CD4-positive, alpha-beta T cell treated with Interleukin-15 for 1 hour (primary cell): ENCODE measurements at places on chromosomes 3 and 15.
A peak's percentile ranks its signal among the peaks of the same experiment; 100 is the strongest.

DNA sequence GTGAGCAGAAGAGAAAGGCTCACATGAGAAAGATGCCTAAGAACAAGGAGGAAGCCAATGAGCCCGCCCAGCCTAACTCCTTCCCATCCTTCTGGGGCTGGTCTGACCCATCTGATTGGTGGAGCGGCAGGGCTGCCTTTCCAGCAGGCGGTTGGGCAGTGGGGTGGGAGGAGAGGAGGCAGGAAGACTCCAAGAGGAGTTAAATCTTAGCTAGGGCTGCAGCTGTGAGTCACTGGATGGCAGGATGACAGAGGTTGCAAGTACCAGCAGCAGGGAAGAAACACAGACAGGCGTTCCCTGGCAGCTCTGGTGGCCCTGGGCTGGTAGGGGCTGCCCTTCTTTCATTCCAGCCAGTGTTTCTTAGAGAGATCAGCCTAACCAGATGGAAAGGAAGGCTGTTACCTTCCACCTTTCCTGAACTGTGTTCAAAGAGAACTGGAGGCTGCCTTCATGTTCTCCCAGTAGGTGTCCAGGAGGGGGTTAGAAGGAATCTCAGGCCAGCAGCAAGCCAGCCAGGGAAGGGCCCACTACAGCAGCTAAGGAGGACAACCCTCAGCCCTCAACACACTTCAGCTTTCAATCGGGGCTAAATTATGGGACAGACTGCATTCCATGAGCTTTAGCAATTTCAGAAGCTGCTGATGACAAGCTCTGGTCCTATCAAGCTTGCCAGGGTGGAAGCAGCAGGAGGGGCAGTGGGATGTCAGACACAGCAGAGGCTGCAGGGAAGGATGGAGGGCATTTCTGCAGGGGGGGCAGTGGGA, 50.3 kb downstream of the CHSY1 start:
- DNase-seq: peak; percentile 75

DNA sequence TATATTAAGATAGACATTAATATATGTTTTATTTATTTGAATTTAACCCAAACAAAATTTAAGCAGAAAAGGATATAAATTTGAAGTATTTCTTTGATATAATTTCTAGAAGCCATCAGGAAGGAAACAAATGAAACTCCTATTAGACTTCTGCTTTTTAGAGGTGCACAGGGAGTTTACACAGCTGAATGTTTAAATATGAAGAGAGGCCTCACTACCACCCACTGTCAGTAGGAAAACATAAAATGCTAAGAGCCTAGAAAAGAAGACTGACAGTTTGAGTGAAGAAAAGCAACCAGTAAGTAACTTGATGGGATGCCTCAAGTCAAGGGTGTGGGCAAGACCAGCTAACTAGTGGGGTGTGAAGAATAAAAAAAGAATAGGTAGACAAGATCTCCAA, 19.7 kb downstream of the PLSCR2 start:
- no peak for DNase-seq

- no peak for DNase-seq
Measured at GRCh38 chr3:42720126-42720525, 17.5 kb upstream of the HHATL start.

DNA sequence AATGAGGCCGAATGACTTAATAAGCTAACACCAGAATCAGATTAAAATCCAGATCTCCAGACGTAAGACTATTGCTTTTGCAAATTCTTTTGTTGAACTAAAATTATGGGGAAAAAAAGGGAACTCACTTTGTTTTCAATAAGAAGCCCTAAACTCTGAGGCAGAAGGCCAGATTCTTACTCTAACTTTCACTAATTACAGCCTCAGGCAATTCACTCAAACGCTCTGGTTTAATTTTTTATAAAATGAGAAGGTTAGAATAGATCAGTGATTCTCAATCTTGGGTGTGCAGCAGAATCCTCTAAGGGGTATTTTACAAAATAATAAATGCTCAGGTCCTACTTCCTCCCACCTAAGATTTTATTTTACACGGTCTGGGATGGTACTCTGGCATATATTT, 38.1 kb downstream of the C3orf70 start:
- DNase-seq: no peak

DNA sequence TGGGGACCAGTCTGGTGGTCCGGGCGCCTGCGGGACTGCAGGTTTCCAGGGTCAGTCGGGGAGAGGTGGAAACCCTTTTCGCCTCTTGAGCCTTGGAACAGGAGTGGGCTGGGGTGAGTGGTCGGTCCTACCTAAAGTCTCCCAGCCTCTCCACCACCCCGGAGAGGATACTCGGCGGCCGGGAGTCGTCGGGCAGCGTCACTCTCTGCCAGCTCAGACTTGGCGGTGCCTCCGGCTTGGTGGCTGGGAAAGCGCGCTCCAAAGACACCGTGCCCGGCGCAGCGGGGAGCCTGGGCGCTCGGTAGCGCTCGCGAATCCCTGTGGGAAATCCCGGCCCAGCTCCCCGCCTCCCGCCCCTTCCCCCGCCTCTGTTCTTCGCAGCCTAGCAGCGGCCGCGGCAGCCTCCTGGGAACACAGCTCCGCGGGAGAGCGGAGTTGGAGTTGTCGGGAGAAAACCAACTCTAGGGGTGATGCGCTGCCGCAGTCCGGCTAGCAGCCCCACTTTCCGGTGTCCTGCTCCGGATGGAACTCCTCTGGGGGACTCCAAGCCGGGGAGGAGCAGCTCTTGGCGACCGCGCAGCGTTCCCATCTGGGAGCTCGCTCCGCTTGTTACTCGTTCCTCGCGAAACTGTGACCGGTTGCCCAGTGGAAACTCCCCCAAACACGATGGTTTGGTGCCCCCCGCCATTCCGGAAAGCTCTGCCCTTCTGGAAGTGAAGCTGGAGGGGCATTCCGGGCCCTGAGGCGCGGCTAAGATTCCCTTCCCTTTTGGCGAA, 1.4 kb downstream of the EPHB1 start:
- no peak for DNase-seq

- DNase-seq: no peak
Measured at GRCh38 chr3:11364181-11364580, 92.0 kb downstream of the ATG7 start.

GRCh38 chr3:178485756-178486155, 50.5 kb upstream of the KCNMB2 start:
- DNase-seq: no peak

- no peak for DNase-seq
Measured at GRCh38 chr3:114336122-114336697, 42.4 kb downstream of the TIGIT start.

GRCh38 chr3:194277786-194278130, 73.4 kb downstream of the CPN2 start:
- no peak for DNase-seq

DNA sequence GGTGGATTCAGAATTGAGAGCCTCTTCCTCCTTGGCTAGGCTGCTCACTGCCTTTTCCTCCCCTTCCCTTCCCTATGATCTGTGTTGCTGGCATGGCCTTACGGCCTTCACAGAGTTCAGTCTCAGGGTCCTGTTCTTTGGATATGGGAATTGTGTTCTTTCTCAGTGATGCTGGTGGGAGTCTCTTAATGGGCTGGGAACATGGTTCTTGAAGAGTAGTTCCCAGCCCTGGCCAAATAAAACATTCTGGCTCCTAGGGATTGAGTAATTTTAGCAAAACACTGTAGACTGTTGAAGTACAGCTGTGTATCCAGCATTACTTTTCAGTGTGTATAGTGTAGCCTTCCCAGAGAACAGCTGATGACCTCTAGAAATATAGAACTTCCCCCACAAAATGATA, 22.6 kb upstream of the FILIP1L start:
- DNase-seq: no peak

GRCh38 chr3:95775486-95776094, 1038.8 kb upstream of the EPHA6 start:
- DNase-seq: no peak

DNA sequence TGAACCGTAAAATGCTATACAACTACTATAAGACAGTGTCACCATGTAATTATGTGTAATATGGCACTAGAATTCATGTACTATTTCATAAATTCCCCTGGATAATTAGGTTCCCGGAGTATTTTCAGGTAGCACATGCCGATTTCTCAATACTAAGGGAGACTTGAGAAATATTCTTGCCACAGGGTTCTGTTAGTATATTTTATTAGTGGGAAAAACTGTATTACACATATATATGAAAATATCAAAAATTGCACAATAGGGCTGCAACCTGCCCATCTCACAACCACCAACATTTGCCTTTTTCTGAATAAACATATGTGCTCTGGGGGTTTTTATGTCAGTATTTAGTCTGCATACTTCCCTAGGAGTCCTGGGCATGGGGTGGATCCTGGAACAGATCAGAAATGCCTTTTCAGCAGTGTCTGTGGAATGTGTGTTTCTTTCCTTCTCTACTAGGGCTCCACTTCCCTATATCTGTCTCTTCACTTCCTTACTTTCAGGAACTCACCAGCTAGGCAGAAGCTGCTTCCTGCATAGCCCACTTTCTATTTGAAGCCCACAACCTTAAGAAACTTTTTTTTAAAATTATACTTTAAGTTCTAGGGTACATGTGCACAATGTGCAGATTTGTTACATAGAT, 87.5 kb downstream of the RPL39L start:
- DNase-seq: no peak

DNA sequence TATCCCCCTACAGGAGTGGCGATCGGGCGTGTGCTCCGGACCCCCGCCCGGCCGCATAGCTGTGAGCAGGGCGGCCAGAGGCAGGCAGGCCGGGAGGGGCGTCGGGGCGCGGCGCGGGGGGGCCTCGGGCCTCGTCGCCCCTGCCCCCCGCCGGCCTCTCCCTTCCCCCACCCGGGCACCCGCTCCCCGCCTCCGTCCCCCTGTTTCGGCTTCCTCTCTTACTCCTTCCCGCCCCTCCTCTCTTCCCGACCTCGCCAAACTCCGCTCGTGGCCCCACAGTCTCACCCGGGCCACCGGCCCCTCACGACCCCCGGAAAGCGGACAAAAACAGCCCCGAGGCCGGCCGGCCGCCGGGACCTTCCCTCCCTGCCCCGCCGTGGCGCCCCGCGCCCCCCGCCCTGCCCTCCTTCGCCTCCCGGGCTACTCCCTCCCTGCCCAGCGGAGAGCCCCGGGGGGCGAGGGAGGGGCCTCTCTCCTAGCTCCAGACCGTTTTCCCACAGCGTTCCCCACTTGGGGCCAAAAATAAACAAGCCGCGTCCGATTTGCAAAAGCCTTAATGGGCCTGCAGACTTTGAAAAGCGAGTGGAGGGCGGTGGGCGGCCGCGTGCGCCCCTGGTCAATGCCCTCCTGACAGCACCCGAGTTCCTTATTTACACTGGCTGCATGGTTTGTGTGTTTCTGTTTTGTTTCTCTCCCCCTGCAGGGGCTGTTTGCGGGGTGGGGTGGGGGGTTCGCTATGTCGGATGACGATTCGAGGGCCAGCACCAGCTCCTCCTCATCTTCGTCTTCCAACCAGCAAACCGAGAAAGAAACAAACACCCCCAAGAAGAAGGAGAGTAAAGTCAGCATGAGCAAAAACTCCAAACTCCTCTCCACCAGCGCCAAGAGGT, 1.0 kb downstream of the UBE2E1 start:
- DNase-seq: no peak

GRCh38 chr3:116270056-116270455, 175.2 kb downstream of the LSAMP start:
- DNase-seq: no peak

GRCh38 chr15:40511093-40511471, 40.3 kb downstream of the CHST14 start:
- peak; percentile 43 for DNase-seq

DNA sequence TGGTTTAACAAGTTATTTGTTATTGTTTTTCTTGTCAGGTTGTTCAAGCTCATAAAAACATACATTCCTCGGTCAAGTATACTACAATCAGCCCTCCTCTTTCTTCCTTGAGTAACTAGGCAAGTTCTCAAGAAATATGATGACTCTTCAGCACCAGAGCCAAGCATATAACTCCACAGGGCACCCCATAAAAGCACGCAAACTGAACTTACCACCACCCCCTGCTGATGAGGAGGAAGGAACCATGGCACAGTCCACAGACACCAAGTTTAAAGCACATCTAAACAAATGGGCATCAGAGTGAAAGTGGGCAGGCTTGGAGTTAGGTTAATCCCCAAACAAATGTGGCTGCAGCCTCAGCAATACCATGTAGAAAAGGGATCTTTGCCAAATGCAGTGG, 5.3 kb downstream of the IP6K2 start:
- no peak for DNase-seq

GRCh38 chr3:124731760-124732159, 1.5 kb downstream of the UMPS start:
- no peak for DNase-seq

- no peak for DNase-seq
Measured at GRCh38 chr15:95454403-95455262, 875.9 kb upstream of the NR2F2 start.

DNA sequence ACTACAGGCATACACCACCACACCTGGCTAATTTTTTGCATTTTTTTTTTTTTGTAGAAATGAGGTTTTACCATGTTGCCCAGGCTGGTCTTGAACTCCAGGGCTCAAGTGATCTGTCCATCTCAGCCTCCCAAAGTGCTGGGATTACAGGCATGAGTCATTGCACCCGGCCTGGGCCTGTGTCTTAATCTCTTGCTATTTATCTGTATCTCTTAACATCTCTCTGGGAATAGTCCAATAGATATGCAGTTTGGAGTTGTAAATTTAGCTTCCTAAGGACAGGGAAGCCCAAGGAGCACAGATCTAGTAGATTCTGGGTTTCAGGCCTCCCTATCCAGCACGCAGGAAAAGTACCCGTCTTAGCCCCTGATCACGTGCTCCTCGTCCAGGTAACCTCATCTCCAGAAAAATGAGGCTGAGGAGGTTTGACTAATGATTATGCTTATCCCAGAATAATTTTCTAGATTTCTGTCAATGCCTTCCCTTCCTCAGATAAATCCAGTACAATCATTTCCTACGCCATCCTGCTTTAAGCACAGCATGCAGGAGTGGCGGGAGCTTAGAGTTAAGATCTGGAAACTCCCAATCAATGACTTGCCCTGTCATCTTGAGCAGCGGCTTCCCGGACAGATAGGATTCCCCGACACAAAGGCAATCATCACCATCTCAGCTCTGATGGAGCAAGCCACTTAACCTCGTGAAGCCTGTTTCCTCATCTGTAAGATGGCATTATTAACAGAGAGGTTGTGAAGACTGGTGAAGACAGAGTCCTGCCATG, 12.3 kb upstream of the CTDSPL start:
- no peak for DNase-seq

DNA sequence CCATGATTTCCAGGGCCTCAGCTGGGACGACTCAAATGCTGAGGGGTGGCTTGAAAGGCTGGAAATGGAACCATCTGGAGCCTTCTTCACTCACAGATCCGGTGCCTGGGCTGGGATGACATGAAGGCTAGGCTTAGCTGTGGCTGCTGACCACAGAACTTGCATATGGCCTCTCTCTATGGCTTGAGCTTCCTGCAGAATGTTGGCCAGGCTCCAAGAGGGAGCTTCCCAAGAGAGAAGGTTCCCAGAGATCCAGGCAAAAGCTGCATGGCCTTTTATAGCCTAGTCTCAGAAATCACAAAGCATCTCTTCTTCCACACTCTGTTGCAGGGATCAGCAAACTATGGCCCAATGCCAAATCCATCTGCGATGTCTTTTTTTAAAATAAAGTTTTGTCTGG, 44.8 kb downstream of the GATM start:
- no peak for DNase-seq
